ENCODE measurements at places on chromosomes 5 and 9.

DNA sequence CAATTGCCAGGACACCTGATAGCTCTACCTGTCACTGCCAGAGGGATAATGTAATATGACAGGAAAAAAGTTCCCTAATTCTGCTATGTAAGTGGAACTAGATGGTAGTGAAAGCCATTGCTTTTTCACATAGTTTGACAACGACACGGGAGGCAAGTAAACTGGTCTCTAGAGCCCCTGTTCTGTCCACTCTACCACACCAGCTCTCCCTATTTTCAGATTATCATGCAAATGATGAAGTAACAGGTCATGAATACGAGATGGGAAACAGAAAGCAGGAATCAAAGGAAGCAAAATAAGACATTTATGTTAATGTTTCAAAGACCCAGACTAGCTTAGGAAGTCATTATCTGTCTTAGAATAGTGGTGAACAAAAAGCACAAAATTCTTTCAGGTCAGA is 56.2 kb downstream of the TAF11L14 start:
- no peak for DNase-seq

GRCh38 chr5:82766206-82766605 is 311.0 kb downstream of the TMEM167A start:
- DNase-seq, result no peak

- DNase-seq, result no peak
These were observed 720.7 kb upstream of the FAM174A start for GRCh38 chr5:99814321-99815063.

DNA sequence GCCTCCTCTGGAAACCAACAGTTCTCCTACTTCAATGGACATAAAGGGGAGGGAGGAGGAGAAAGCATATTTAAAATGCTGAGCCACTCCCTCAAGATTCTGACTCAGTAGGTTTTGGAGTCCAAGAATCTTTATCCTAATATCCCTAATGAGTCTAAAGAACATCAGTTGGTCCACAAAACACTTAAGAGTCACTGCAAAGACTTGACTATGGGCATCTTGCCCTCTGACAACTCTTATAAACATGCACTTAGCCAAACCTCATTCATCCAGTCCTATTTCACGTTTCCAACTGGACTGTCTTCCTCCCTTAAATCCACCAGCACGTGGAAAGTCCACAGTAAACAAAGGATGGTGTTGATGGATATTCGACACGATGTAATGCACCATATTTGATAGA is 172.5 kb downstream of the FAM114A2 start:
- DNase-seq, result no peak

- peak; percentile 15 for DNase-seq
These were observed 497 bp downstream of the NSA2 start for GRCh38 chr5:74767579-74767913.

- no peak for DNase-seq
These were observed 42.9 kb downstream of the RIC1 start for GRCh38 chr9:5671711-5672353.

- no peak for DNase-seq
These were observed 183.0 kb downstream of the GLIS3 start for GRCh38 chr9:4116723-4117460.

GRCh38 chr9:115349542-115349941 is 231.6 kb upstream of the TNC start:
- no peak for DNase-seq

GRCh38 chr5:127944125-127944524 is 139.4 kb upstream of the SLC12A2 start:
- no peak for DNase-seq

DNA sequence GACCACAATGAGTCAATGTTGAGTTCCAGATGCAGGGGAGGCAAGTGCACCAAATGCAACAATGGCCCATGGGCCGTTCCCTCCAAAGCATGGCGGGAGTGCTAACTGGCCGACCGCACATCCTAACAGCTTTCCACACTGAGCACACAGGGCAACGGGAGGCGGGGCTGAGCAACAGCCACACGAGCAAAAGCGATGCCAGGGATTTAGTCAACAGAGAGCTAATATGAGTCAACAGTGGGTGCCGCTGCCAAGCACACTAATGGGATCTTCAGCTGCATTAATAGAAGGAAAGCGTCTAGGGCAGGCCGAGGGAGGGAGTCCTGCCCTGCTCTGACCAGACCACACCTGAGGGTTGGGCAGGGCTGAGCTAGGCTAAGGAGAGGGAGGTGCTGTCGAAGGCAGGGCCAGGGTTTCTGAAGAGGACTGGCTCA is 4.6 kb downstream of the EPB41L4B start:
- no peak for DNase-seq

DNA sequence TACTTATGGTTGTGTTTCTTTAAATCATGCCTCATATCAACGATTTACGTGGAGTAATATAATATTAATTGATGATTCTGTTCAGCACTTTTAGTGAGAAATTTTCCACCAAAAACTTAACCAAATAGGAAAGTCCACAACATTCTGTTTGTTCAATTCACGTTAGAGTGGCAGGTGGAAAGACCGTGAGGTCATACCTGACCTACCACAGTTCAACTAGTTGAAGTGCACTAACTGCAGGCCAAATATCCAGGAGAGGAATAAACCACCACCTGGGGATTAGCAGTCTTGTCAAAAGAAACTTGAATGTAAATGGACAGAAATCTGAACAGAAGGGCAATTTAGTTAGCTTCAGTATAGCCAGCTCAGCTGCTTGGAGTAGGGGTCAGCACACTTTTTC is 577.7 kb downstream of the KIF4B start:
- DNase-seq, result no peak

DNA sequence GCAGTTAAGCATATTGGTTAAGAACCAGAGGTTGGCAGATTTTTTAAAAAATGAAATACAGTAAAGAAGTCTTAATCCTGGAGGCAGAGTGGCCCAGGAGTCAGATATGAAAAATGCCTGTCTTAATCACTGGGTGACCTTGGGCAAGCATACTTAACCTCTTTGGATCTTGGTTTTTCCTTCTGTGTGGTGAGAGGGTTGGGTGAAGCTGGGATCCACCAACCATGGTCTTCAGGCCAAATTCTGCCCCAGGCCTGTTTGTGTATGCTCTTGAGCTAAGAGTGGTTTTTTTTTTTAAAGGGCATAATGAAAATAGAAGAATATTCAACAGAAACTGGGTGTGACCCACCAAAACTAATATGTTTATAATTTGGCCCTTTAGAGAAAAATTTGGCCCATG is 20.0 kb upstream of the TEX48 start:
- no peak for DNase-seq

- peak; percentile 48 for DNase-seq
These were observed 19.2 kb upstream of the EXOC3 start for GRCh38 chr5:423626-424261.
